ENCODE measurements at places on chromosomes 3 and 15.

DNA sequence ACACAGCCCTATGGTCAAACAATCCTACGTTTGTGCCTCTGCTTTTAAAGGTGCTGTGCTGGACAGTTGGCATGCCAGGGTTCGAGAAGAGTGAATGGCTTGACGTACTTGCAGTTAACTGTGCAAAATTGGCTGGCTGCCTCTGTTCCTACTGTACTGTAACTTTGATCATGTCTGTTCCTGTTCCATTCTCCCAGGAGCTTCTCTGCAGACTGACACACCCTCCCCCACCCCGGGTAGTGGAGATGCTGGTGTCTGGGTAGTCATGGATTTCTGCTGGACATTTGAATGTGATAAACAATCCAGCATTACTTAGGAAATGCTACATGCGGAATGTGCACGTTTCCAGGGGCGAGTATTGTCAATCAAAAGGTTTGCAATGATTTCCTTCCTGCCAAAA is 6.5 kb upstream of the VILL start:
- DNase-seq: no peak

- DNase-seq: peak; percentile 11
These were observed 515.2 kb downstream of the RSL24D1 start for GRCh38 chr15:54681584-54681983.

DNA sequence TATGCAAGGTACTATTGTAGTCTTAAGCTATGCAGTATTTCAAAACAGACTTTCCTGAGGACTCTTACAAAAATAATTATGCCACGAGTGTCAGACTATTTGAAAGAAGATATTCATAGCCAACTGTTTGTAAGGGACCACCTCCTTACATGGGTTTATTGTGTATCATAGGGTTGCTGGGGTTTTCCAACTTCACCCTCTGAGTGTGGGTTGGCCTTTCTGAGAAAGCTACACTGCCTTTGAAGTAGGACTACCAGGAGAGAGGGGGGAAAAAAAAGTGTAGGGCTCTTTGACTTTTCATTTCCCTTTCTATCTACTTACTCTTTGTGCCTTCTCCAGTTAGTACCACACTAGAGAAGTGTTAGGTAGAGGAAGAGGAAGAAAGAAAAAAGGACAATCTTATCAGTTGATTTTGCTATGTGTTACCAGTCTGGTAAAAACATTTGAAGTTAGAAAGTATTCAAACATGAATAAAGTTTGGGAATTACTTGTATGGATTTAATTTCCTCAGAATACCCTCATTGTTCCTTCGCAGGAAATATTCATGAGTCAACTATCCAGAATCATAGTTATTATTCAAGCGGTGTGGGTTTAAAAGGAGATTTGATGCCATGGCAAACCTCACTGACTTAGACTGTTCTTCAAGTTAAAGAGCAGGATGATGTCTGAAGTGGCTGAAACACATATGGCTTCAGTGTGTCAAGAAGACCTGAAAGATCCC is 329.3 kb upstream of the THBS1 start:
- DNase-seq: no peak

DNA sequence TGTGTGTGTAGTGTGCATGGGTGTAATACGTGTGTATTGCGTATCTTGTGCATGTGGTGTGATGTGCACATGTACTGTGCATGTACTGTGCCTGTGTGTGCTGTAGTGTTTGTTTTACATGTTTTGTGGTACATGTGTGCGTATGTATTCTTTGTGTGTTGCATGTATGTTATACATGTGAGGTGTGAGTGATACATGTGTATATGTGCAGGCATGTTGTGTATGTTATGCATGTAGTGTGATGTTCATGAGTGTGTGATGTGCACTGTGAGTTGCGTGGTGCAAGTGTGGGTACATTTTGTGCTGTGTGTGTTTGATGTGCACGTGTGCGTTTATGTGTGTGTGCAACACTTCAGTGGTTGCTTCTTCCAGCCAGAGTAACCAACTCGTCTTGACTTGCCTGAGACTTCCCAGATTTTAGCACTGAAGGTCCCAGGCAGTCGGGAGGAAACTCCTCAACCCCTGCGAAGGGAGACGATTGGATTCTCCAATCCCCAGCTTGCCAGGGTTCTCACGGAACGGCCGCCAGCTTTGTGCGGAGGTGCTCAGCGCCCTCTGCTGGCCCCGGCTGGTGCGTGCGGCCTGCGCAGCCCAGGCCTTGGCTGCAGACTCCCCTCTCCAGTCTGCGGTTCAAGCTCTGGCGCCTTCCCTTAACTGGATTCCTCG is 3.6 kb downstream of the GALNT15 start:
- DNase-seq: peak; percentile 47

DNA sequence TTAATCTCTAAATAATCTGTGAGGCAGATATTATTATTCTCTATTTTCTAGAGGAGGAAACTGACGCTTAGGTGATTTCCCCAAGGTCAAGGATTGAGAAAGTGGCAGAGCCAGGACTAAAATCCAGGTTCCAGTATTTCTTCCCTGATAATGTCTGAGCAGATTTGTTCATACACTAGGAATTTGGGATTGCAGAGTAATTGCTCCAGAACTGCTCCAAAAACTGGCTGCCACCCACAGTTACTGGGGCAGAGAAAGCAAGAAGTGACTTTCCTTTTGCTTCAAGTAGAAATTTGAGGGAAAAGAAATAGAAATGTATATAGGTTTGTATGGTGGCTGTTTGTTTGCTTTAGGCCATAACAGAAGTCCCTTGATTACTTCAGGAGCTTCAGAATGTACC is 60.6 kb downstream of the SLC12A8 start:
- no peak for DNase-seq

Measured in hematopoietic multipotent progenitor cell treated with erythropoietin and hydrocortisone succinate and interleukin-3 and kit ligand, for 8 days (in vitro differentiated cells).